Epithelial cell of proximal tubule (primary cell): ENCODE measurements at places on chromosomes 5 and 9. TPM values are rescaled to one million over a fixed set of nuclear protein-coding genes. Genes with fewer than 3 reads are reported as not detected.

Gene AFAP1L1
- total RNA-seq = 17.2 and 27.2 TPM in 2 replicates

- DNase-seq = no peak
These were observed 162.3 kb downstream of the KDM4C start for GRCh38 chr9:6920041-6920440.

Gene SIT1
- total RNA-seq = not detected in 2 replicates

DNA sequence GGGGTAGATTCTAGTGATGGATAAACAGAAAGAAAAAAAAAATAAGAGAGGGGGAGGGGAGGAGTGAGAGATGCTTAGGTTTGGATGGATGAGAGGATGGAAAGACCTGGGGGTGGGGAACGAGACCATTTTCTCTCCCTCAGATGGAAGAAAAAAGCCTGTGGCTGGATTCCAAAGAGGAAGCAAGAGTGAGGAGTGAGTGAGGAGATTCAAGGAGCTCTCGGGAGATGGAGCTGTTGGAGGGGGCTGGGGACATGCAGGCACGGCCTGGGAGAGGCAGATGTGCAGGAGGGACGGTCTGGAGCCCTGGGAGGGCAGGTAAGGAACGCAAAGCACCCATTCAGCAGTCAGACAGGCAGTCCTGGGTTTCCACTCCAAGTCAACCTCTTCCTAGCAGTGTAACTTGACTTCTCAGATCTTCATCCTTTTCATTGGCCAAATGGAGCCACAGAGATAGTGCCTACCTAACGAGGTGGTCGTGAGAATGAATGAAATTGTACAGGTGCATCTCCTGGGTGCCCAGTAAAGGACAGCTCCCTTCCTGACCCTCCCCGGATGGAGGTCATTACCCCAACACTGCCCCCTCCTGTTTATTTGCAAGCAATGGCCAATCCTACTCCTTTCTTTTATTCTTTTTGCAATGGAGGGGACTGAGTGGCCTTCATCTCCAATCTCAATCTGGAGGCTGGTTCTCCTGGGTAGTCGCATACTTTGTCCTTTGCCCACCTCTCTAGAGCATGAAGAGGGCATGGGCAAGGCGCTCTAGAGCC lies 52.2 kb downstream of the PCDH1 start:
- DNase-seq = no peak

Gene ZNF454
- 0.87 and 1.7 TPM in 2 replicates for total RNA-seq

DNA sequence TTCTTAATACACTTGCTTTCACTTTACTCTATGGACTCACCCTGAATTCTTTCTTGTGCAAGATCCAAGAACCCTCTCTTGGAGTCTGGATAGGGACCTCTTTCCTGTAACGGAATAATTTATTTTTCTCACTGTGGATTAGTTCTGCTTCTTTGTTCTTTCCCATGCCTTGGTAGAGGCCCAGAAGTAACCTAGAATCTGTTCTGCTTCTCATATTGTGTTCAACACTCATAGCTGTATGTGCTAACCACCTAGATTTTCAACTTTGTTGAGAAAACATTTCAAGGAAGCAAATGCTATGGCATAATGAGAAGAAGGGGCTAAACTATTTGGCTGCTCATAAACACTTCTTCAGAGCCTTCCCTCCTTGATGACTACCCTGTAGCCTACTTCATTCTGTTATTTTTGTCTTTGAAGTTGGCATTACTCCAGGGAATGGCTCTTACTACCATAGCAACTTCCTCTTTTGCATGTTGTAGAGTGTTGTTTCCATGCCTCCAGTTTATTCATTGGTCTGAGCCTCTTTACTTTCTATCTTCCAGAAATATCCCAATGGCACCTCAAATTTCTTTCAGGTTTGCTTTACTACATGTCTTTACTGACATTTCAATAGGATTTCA lies 74.3 kb downstream of the KIAA0825 start:
- DNase-seq = no peak

Gene FAM163B
- not detected in 2 replicates for total RNA-seq

GRCh38 chr5:7540736-7541485 lies 145.0 kb downstream of the ADCY2 start:
- no peak for DNase-seq

DNA sequence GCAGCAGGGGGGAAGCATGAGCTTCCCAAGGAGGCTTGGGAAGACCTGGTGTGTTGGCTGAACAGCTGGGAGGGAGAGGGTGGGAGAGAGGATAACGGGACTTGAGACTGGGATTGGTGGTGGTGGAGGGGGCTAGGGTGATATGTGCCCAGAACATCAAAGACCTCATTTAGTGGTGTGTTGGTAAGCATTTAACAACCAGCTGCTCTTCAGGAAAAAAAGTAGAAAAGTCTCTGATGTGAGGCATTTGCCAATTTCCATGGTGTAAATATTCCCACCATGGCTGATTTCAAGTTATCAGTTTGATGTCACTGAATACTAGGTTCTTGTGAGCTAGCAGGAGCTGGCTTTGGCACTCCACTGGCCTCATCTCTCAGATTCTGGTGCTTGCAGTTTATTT lies 170.8 kb downstream of the MACROH2A1 start:
- DNase-seq = no peak

- no peak for DNase-seq
These were observed 16.0 kb upstream of the TBC1D2 start for GRCh38 chr9:98271479-98271878.

DNA sequence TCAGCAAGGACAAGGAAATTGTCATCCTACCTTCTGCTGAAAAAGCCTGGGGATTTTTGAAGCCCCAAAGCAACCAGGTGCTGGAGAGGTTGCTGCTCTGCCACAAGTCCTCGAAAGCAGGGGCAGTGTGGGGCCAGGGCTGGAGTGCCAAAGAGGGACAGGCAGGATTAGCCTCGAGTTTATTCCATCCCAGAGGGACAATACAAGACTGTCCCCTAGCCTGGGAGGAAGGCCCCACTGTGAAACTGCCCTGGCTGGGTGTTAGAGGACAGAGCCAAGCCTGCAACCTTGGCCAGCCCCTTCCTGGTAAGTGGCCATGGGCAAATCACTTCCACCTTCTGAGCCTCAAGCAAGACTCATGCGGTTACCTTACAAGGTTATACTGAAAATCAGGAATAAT lies 55.1 kb downstream of the WHRN start:
- no peak for DNase-seq

Gene C9orf85
- total RNA-seq = 9.8 and 12.9 TPM in 2 replicates

- no peak for DNase-seq
These were observed 433.8 kb upstream of the CDH9 start for GRCh38 chr5:27472000-27472763.

DNA sequence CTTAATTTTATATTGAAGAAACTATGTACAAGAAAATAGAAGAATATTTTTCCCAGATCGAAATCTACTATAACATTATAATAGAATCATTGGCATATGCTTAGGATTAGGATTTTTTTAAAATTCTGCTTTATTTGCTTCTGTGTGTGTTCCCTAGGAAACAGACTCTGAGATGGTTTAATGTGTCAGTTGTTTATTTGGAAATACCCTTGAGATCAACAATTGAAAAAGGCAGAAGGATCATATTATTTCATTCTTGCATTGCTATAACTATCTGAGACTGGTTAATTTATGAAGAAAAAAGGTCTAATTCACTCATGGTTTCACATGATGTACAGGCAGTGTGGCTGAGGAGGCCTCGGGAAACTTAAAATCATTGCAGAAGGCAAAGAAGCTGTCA lies 622.6 kb downstream of the PRR16 start:
- no peak for DNase-seq

Gene NUTM2G
- not detected in 2 replicates for total RNA-seq

Gene TMEM252
- not detected in 2 replicates for total RNA-seq

Gene LRRC19
- not detected in 2 replicates for total RNA-seq

Gene CTNNA1
- total RNA-seq = 331 and 392 TPM in 2 replicates

DNA sequence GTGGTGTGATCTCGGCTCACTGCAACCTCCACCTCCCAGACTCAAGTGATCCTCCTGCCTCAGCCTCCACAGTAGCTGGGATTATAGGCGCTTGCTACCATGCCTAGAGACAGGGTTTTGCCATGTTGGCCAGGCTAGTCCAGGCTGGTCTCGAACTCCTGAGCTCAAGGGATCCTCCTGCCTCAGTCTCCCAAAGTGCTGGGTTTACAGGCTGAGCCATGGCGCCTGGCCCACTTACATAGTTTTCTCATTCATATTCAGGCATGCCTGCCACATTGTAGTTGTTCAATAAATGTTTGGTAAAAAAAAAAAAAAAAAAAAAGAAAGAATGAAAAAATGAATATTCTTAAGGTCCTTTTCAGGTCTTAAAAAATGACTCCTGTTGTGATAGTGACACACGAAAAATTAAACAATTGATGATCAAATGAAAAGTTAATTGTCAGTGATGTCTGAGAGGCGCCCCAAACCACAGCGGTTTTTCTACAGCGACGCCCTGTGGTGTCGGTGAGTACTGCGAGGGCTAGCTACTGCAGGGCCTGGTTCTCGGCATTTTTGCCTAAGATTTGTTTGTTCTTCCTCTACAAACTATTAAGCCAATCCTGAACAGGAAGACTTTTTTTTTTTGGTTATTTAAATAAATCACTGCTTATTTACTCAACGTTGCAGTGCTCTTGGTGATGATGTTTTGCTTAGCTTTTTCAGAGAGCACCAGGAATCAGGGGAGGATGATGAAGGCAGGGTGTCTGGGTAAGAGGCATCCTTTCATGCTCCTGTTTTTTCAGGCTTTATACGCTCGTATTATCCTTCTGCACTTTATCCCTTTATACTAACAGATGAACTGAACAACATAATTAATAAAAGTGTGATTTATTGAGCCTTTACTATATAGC lies 67.0 kb upstream of the DPYSL3 start:
- no peak for DNase-seq

Gene GLRA1
- total RNA-seq = not detected in 2 replicates

GRCh38 chr9:133730994-133731715 lies 7.0 kb downstream of the SARDH start:
- no peak for DNase-seq

GRCh38 chr5:5810461-5810860 lies 388.0 kb downstream of the ICE1 start:
- DNase-seq = no peak

Gene STPG3
- total RNA-seq = not detected in 2 replicates

- no peak for DNase-seq
These were observed 2.5 kb downstream of the PTPDC1 start for GRCh38 chr9:94086486-94087345.

Gene TXNDC8
- total RNA-seq = not detected in 2 replicates

Gene LMX1B
- 0.07 and 0.52 TPM in 2 replicates for total RNA-seq

- DNase-seq = no peak
These were observed 557 bp upstream of the PHF2 start for GRCh38 chr9:93575796-93576257.

DNA sequence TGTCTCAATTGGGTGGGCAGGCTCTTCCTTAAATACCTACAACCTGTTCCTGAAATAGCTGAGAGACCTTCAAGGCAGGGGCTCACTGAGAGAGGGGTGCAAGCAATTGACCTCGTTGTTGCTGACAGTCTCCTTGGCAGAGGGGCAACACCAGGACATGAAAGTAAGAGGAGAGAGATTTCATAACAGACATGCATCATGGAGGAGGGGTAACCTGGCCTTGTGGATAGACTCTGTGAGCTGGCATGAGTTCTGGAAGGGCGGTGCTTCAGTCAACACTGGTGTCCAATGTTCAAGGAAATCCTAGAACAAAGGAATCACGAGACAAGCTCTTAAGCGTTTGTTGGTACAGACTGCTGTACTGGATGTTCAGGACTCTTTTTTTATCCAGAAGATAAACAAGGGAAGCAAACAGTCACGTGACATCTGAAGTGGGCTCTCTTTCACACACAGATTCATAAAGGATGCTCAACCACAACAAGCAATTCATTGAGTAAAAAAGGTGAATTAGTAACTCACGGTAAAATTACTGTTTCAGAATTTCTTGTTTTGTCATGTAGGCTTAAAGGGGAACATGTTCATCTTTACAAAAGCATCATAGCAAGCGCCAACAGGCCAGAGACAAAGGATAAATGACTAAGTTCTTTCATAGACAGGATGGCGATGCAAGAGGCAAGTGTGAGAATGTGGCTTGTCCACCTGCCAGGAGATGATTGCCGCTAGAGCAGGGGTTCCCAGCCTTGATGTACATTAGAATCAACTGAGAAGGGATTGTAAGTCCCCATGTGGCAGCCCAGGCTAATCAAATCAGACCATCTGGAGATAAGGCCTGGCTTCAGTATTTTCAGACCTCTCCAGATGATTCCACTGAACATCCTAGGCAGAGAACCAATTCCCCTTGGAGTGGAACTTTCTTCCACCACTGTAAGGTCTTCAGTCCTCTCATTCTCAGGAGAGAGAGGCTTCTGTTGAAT lies 20.7 kb downstream of the ANKRA2 start:
- no peak for DNase-seq

DNA sequence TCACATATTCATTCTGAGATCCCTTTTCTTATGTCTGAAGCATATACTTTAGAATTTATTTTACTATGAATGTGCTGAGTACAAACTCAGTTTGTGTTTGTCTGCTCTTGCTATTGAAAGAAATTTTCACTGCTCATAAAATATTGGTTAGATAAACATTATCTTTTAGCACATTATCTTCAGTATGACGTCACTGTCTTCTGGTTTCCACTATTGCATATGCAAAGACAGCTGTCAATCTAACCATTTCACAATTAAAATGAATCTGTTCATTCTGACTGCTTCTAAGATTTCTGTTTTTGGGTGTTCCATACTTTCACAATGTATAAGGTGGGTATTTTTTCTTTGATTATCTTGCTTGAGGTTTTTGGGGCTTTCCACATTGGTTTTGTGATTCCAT lies 526.2 kb upstream of the CDH6 start:
- DNase-seq = no peak

- DNase-seq = no peak
These were observed 42.0 kb downstream of the SUB1 start for GRCh38 chr5:32627219-32627870.

DNA sequence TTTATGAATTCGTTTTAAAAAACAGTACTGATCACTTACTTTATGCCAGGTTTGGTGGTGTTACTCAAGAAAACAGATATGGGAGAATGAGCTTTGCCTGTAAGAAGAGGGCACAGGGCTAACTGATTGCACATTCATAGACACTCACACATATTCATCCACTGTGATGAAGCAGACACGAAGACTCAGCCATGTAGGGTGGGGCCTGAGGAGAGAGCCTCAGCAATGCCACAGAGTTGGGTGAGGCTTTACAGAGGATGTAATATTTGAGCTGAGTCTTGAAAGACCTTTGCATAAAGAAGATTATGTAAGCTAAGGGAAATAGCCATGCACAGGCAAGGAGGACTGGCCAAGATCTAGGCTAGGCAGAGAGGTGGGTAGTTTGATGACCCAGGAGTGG lies 472.8 kb downstream of the PSAT1 start:
- DNase-seq = no peak

- DNase-seq = no peak
These were observed 215.0 kb downstream of the VPS13A start for GRCh38 chr9:77392328-77392727.

- DNase-seq = no peak
These were observed 47.4 kb upstream of the AFAP1L1 start for GRCh38 chr5:149224282-149224681.

GRCh38 chr5:174490728-174491127 lies 233.7 kb upstream of the MSX2 start:
- DNase-seq = no peak

GRCh38 chr5:147234825-147235635 lies at the start of gene STK32A:
STK32A (plus strand) TSS chr5:147235026; CDS start chr5:147239635, 4,609 bp downstream.
- DNase-seq = no peak

DNA sequence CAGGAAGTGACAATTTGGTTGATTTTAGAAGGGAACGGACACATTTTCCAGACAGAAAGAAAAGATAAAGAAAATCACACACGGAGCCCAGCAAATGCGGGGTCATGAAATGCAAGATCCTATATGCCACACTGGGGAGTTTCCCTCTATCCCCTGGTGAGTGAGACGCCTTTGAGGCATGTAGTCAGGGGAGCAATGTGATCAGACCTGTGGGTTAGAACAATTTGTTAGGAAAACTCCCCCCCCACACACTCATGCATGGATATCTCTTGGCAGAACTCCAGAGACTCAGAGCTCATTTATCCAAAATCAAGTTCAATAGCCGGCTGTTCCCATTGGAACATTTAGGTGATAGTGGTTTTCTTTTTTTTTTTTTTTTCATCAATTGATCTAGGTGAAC lies 71.7 kb upstream of the TRIO start:
- DNase-seq = no peak
